Fibroblast of mammary gland (primary cell): ENCODE measurements at places on chromosomes 5 and 9.
A peak's percentile ranks its signal among the peaks of the same experiment; 100 is the strongest.

- DNase-seq: peak; percentile 66
These were observed 350.4 kb downstream of the PDE4D start for GRCh38 chr5:59542851-59543820.

- DNase-seq: no peak
These were observed 53.5 kb downstream of the KCNIP1 start for GRCh38 chr5:170557314-170557713.

- DNase-seq: no peak
These were observed 261.6 kb downstream of the NFIB start for GRCh38 chr9:14052359-14052758.

DNA sequence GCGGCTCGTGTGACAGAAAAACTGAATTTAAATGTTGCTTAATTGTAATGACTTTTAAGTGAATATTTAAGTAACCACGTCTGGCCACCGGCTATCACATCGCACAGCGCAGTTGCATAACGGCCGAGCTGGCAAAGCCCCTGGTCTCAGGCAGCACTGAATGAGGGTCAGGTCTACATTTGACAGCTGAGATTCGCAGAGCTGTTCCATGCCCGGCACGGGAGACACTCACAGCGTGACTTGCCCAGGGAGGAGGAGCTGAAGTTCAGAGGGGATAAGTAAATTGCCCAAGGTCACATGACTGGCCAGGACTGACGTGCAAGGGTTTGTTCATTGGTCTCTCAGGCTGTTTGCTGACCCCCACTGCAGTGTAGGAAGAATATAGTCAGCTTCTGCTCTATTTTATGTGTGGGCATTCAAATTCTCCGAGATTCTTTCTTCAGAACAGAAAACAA, 17.4 kb upstream of the COL5A1 start:
- peak; percentile 48 for DNase-seq

- peak; percentile 40 for DNase-seq
These were observed 1.1 kb downstream of the POMT1 start for GRCh38 chr9:131503626-131504465.

DNA sequence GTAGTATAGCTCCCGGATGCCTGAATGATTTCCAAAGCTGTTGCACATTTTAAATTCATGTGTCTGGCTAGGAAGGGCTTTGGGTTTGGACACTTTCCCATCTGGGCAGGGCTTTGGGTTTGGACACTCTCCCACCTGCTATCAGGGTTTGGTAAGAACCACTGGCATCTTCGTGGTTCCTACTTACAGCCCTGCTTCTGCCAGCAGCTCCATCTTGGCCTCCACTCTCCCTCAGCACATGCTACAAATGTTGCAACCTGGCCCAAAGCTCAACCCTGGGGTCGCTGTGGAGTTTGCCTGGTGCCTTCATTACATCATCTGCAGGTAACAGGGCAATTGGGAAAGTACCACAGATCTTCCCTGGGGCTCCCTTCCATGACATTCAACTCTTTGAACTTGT, 3.5 kb downstream of the TMCO6 start:
- peak; percentile 63 for DNase-seq

DNA sequence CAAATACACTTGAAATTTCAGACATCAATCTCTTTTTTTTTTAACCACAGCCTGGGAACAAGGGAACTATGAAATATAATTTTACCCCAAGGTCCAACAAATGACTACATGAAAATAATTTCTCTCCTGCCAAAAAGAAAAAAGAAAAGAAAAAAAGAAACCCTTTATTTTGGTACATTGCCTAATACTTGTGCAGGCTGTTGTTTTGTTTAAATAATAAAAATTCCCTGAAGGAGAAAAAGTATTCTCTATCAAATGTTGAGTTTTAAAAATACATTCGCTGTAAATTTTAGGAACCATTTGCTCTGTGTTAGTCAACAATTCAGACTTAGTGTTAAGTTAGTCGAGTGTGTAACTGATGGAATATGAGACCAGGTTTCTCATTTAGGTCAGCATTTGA, 155.4 kb downstream of the PRDM6 start:
- no peak for DNase-seq

GRCh38 chr9:129005336-129005997, 22.7 kb downstream of the SH3GLB2 start:
- no peak for DNase-seq

DNA sequence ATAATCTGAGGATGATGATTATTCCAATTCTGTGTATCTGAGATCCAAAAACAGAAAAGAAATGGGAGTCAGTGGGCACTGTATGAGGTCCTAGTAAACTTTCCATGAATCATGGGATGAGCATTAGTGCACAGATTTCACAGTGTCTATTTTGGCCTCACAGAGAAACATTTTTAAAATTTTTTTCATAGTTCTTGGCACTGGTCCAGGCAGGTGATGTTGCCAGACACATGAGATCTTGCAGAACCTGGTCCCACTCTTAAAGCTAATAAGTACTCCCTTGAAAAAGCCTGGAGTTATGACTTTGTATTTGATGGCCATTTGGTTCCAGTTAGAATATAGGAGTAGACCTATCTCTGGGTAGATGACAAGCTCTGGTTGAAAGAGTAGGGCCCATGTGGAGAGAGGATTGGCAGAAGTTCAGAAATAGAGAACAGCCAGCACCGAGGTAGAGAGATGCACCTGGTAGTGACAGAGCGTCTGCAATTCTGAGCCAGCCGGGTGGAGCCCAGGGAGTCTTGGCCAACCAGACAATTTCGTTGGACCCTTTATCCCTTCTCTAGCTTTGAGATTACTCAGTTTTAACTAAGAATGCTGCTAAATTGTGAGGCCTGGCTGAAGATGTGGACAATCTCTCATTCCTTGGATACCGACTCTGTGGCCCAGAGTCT, 6.3 kb upstream of the TNFSF15 start:
- no peak for DNase-seq
